ENCODE measurements at places on chromosomes 5 and 9.

GRCh38 chr5:65742565-65743231, 20.7 kb downstream of the NLN start:
- DNase-seq, result peak; percentile 40

GRCh38 chr5:174145821-174146220, 100.3 kb downstream of the NSG2 start:
- DNase-seq, result no peak

DNA sequence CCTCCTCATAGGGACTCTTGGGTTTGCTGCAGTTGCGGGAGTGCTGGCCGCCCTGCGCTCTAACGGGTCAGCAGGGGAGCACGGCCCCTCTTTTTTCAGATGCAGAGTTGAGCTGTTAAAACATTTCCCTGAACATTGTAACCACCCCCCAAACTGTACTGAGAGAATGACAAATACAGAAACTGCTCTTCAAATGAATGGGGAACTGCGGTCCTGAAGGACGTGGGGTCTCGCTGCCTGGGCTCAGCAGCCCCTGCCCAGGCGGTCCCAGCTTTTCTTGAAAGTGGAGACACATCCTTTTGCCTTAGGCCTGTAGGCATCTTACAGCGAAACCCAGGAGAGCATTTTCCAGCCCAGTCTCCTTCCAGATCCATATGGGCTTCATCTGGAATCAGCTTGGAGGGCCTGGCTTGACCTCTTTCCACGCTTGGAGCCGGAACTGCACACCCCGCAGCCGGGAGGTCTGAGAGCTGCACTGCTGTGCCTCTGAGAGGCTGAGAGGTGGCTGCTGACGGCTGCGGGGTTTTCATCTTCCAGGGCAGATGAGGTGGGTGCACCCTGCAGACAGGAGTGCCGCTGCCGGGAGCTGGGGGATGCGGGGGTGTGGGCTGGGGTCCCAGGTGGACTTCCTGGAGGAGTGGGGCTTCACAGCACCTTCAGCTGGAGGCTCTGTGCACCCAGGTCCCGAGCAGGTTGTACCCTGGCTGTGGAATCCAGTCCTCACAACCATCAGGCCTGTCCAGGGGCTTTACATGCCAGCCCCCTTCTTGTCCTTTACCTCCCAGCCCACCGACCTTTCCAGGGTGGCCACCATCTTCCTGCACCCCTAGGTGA, 1.2 kb upstream of the AGPAT2 start:
- no peak for DNase-seq

DNA sequence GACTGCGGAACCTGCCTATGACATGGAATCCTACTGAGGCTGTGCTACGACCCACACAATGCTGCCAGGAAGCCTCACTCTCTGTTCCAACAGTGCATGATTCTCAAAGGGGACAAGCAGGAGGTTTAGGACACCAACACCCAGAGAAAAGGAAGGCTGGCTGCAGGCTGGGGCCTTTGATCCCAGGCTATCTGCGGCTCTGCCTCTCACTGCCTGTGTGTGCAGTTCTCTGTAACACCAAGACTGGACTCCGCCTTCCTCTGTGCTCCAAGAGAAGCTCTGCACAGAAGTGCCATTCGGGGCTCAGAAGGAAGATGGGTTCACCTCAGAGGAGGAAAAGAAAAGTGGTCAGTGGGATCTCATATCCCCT, 20.5 kb downstream of the ANKH start:
- no peak for DNase-seq

- DNase-seq, result no peak
Observed at GRCh38 chr5:68187268-68188055, 28.1 kb upstream of the PIK3R1 start.

DNA sequence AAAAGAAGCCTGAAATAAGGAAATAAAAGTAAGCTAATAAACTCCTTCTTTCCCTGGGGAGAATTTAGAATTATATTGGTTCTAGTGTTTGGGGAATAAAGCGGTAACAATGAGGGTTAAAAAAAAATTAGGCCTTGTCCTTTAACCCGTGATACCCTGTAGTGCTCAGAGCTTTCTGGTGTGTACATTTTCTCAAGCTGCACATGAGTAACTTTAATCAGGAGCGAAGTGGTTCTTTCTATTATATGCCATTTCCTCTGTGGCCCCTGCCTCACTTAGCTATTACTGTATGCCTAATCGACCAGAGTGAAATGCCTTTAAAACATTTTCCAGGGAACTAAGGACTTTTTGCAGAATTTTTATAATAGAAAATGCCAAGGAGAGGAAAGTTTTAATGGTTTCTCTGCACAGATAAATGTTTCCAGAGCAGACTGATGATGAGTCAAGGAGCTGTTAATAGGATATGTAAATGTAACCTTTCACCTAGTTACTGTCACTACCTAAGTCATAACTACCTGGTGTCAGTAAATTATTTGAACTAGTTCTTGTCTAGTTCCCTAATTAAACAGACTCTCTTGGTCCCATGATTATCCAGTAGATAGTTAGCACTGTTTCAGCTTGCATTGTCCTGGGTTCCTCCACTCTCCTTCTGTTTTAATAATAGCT, 7.6 kb downstream of the PAM start:
- no peak for DNase-seq

DNA sequence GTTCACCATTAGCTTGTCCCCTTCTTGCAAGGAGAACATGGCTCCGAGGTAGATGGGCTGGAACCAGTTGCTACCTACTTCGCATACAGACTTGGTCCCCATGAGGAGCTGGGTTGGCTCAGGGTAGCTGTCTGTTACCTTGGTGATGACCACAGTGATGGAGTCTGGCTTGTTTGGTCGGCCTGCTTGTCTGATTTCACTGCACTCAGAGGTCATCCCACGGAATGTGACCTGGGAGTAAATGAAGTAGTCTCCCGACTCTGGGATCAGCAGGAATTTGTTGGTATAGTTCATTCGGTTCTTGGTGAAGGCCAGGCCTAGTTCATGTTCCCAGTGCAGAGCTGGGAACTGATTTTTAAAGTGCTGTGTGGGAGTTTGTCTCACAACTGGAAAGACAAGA, 15.3 kb downstream of the TNFSF15 start:
- DNase-seq, result no peak

DNA sequence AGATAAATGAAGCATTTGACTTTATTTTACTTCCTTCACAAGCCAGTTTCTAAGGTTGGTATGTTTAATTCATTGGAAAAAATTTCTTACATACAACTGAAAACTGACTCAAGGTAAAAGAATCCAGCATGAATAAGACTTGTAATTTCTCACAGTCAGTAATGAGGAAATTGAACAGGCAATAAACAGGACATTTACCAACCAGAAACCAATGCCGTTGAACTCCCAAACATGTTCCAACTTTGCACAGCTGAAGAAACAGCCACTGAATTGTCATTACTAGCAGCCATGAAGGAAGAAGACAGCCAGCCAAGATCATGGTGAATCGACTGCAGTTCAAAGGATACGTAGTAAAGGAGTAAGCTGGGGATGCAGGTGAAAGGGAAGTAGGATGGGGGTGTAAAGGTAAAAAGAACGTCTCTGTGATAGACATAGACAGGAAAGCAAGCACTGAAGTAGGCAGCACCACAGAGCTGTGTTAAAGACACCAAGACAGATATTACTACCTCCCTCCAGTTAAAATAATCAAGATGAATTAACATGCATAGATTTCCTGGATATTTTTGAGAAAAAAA, 21.3 kb upstream of the SLC12A2 start:
- DNase-seq, result no peak

DNA sequence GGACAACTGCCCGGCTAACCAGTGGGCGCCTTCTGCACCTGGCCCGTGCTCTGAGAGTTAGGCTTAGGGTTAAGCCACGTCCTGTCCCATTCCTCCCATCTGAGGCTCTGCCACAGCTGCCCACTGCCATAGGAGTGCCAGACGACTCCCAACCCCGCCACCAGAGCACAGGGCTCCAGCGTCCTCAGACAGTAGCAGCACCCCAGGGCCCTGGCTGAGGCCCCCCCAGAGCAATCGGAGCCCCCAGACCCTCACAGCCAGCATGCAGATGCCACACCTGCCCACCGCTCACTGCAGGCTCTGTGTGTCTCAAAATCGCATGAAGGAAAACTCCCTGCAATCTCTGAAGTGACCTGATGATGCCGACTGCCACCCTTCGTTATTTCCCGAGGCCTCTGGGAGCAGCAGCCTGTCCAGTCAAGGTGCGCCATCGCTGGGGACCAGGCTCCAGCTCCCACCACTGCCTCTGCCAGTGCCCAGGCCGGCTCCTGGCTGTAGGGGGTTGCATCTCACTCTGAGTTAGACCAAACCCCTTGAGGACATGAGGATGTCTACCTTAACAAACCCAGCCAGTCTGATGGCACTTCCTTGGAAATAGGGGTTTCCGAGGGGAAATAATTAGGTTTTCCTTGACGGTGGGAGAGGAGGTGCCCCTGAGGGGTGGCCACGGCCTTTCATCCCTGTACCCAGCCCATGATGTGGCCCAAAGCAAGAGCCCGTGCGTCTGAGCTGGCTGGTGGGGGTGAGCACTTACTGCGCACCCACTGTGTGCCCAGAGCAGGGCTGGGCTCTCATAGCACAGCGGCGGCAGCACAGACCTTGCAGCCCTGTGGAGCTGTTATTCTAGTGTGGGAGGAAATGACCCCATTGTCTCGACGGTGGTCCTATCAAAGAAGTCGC, 58.0 kb upstream of the RNF130 start:
- no peak for DNase-seq

DNA sequence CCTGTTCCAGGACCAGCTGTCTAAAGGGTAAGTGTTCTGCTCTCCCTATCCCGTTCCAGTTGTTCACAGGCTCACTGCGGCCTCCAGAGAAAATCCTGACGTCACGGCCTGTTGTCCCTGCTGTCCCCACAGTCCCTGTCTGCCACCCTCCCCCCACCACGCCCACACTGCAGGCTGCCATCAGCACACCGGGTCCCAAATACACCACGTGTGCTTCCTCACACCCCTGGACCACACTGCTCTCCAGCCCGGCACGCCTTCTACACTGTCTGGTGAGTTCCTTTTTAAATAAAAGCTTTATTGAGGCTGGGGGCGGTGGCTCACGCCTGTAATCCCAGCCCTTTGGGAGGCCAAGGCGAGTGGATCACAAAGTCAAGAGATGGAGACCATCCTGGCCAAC, 88.3 kb upstream of the RUFY1 start:
- no peak for DNase-seq

DNA sequence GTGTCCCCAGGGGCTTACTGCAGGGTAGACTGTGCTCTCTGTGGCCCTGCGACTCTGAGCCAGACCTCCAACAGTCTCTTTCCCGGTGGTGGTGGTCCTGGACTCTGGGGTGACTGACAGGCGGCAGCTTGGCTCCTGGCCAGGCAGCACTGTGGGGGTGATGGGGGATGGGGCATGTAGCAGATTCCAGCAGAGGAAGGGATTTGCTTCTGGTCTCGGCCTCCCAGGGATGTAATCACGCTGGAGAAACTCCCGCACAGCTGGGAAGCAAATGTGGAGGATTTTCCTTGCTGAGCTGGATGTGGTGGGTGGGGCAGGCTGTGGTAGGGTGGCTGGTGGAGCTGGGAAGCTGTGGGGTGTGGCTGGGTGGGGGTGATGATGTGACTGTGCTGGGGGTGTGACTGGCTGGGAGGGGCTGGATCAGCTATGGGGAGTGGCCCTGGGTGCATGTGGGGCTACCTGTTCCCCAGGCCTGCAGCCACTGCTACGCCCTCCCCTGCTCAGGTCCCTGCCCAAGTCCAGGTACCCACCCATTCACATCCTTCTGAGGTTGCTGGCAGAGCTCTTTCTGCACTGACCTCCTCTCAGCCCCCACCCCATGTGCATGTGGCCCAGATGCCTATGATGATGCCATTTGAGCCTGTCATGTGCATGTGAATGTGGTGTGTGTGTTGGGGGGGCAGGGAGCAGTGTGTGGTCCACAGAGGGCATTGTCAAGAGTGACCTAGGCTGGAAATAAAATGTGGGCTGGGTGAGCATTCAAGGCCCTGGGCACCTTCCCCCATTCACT, 3.8 kb downstream of the NDST1 start:
- no peak for DNase-seq

DNA sequence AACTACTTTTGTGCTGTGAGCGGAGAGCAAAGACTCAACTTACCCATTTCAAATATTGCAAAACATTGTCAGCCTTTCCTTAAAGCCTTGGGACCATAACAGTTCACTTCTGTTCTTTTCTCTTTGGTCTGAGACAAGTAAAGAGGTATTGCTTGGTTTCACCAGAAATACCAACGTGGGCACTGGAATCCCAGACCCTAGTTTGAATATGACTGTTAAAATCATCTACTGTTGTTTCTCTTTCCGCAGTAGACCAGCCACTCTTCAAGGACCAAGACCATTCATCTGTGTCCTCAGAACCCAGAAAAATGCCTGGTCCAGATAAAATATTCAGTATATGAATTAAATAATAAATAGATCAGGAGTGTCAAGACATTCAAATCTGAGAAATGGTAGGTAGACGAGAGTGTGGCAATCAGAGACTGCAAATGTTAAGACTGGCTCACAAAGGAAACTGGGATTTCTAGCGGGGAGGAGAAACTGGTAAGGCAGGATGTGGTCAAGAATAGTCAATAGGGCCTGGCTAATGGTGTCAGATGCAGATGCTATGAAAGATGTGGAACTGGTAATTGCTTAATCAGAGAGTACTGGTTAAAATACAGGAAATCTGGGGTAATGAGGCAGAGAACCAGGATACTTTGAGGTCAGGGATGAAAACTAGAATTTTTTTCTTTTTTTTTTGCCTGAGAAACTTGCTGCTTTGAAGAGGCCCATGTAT, 82.1 kb upstream of the IL33 start:
- no peak for DNase-seq

- DNase-seq, result no peak
Observed at GRCh38 chr5:88821161-88821560, 61.8 kb downstream of the MEF2C start.

- no peak for DNase-seq
Observed at GRCh38 chr9:92769990-92770359, 5.3 kb upstream of the BICD2 start.

DNA sequence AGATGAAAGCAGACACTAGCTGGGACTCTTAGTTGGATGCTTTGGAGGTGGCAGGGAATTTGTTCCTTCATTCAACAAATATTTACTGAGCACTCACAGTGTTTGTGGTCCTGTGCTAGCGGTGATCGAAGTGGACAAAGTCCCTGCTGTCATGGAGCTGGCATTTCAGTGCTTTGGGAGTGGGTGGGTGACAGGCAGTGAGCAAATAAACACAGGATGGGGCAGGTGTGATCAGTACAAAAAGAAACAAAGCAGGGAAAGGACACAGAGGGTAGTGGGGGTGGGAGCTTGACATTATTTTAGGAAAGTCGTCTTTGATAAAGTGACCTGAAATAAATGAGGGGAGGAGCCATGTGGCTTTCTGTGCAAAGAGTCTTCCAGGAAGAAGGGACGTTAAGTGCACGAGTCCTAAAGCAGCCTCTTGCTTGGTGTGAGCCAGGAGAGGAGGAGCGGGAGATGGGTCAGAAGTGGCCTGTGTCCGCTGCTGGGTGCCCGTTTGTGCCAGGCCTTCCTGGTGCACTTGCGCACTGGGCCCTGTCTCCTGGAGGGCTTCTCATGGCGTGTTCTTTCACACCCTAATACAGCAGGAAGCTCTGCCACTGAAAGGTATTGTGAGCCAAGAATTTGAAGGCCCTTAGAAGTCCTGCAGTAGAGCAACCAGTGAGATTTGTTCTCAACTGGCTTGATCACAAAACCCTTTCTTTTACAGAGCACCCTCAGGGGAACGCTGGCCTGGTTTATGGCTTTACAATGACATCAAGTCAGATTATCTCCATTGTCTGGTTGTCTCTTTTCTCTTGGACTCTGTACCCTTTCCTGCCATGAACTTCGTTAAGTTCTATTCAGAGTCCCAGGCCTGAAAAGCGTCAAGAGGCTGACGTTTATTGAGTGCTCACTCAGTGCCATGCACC, 14.8 kb downstream of the NDST1 start:
- no peak for DNase-seq
